Stimulated activated CD4-positive, alpha-beta T cell treated with anti-CD3 and anti-CD28 coated beads, Interleukin-4, amount 100 ng/mL, for 4 hours (primary cell): ENCODE measurements at places on chromosomes 16 and 17.

DNA sequence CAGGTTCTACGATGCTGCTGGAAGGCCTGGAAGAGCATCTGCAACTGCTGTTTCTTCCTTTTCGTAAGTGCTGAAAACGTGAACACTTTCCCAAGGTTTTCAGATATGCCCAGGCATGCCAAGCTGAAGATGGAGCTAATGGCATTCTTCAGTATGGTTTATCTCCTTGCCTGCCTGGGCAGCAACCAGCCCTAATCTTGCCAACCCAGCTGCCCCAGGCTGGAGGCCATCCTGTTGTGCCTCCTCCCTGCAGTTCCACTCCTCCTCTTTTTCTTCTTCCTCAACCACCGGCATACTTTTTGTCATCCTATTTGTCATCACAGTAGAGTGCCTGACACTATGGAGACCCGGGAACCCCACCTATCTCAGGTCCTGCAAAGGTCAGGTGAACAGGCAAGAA lies 1849.3 kb downstream of the TP53TG3F start:
- DNase-seq, result no peak

- no peak for DNase-seq
Observed at GRCh38 chr16:23244122-23244521, 58.0 kb upstream of the SCNN1B start.

DNA sequence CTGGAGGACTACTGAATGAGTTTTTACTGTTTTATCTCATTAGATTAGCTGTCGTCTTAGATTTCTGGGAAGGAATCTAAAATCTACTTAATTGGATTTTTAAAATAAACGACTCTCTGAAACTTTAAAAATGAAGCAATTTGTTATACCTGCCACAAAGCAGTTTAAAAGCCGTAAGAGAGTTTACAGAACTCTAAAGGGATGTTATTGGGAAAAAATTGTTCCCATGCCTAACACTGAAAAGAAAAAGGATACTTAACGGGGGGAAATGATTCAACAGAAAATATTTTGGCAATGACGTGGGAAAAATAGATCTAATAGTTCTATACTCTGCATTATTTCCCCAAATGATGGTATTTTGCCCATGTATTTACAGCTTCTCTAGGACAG lies 27.0 kb downstream of the ARHGAP17 start:
- no peak for DNase-seq

- no peak for DNase-seq
Observed at GRCh38 chr17:57342963-57343589, 86.8 kb downstream of the MSI2 start.

- no peak for DNase-seq
Observed at GRCh38 chr16:65121870-65122723, at the start of gene CDH11. CDH11 (minus strand) TSS chr16:65122063; CDS start chr16:65004869, 117,194 bp downstream.

DNA sequence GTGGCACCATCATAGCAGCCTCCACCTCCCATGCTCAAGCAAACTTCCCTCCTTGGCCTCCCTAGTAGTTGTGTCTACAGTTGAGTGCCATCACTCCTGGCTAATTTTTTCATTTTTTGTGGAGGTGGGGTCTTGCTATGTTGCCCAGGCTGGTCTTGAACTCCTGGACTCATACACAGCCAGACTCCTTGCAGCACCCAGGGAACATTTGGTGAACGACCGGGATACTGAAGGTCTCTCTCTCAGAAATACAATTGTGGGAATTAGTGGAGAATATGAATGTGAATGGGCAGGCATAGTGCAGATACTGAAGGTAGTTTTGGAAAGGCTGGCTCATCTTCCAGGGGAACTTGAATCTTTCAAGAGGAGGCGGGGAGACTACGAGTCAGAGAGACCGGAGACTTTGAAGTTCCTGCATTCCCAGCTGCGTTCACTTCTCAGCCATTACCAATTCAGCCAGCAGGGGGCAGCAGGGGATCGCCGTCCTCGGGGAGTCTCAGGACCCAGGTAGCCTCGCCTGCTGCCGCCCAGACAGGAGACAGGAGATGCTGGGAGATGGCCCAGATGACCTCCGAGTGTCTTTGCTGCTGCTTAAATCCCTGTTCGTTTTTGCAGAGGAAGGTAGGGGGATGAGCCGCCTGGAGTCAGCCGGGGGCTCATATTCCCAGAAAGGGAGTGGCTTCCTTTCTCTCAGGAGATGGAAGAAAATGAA lies 68.6 kb downstream of the HAPSTR1 start:
- DNase-seq, result peak; percentile 8

DNA sequence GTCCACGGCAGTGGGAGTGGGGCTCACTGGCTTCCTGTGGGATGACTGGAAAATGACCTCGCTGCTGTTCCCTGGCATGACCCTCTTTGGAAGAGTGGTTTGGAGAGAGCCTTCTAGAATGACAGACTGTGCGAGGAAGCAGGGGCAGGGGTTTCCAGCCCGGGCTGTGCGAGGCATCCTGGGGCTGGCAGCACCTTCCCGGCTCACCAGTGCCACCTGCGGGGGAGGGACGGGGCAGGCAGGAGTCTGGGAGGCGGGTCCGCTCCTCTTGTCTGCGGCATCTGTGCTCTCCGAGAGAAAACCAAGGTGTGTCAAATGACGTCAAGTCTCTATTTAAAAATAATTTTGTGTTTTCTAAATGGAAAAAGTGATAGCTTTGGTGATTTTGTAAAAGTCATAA lies 7.8 kb upstream of the RNF213 start:
- DNase-seq, result peak; percentile 78

- DNase-seq, result peak; percentile 57
Observed at GRCh38 chr17:46212634-46213435, 19.6 kb upstream of the KANSL1 start.

- DNase-seq, result no peak
Observed at GRCh38 chr17:65271296-65271695, 134.1 kb downstream of the RGS9 start.

DNA sequence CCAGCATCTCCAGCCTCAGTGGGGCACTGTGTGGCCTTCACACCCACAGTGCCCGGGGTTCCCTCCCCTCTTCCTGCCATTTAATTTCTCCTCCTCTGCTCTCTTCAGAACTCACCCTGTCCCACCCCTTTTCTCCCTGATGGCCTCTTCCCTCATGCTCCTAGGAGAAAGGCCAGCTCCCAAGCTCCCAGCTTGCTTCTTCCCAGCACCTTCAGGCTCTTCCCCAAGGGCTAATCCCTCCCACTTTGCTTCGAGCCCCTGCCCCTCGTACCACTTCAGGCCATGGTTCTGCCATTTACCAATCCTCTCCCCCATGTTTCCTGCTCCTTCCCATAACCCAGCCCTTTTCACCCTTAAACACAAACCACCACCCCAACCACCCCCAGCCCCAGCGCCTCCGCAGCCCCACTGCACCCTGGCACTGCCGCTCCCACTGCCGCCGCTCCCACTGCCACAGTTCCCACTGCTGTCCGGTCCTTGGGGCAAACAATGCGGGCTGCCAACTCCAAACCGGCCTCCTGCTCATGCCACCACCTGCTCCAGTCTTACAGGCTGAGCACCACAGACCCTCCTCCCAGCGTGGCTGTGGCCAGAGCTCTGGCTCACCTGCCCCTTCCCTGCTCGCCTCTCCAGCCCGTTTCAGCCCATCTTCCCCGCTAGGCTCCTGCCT lies 28.6 kb downstream of the ADAM11 start:
- no peak for DNase-seq

DNA sequence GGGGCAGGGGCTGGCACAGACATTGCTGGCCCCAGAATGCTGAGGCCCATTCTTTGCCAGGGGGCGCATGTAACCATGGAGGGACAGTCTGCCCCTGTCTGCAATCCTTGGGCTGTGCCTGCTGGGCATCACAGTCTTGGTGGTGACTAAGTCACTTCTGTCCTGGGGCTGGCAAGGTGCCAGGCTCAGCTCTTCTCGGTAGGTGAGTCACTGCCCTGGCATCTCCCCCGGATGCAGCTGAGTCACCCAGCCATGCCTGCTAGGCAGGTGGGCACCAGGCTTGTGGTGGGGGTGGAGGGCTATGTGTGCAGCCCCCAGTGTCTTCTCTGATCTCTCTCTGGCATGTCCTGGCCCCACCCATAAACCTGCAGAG lies 5.6 kb downstream of the RARA start:
- DNase-seq, result peak; percentile 81

DNA sequence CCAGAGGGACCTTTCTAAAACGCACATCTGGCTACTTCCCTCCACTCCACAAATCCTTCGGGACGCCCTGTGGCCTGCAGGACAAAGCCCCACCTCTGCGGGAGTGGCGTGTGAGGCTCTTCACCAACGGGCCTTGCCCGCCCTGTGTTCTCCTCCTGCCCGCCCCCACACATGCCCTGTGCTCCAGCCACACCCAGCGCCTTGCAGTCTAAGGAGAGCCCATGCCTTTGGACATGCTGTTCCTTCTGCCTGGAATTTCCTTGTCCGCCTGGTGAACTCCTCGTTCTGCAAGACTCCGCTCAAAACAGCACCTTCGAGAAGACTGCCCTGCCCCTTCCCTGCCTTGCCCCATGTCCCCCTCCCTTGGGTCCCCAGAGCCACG lies 7.4 kb downstream of the ELOB start:
- no peak for DNase-seq

DNA sequence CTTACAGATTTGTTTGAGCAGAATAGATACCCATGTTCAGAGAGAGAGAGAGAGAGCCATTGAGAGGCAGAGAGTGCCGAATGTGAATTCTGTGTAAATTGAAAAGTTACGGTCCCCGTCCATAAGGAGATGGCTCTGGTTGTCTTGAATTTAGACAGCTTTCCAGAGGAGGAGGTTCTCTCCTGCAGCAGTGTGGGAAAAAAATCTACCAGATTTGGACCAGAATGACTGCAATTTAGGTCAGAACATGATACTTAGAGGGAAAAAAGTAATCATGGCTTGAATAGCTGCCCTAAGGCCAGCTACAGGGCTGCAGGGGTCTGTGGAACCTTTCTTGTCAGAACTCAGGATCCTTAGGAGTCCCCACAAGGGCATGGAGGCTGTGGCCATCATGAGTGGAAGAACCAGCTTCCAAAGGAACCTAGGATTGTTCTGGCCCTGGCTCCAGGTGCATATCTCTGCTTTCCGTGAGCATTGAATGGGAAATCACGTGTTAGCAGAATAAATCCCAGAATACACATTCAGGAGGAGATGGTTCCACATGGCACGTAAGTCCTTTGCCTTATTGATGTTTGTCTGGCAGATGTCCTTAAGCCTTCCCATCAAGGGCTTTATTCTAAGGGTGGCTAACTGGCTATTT lies 13.0 kb downstream of the PITPNC1 start:
- DNase-seq, result no peak

- DNase-seq, result no peak
Observed at GRCh38 chr17:73516431-73516830, 127.8 kb downstream of the SDK2 start.

DNA sequence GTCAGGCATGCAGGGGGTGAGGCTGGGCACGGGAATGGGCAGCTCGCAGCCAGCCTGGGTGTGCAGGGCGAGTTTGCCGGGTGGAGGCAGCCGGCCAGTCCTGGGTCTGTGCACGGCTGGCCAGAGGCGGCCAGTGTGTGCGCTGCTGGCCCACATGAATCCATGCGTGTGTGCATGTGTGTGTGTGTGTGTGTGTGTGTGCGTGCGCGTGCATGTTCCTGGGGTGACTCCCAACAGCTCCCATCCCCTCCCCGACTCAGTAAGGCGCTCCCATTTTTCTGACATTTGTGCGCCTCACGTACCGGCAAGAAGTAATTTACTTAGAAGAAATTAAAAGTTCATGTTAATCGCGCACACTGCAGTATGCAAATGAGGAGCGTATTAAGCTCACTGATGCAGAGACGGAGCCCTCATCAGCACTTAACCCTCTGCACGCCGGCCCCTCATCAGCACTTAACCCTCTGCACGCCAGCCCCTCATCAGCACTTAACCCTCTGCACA lies 55.4 kb upstream of the ACSF3 start:
- no peak for DNase-seq

DNA sequence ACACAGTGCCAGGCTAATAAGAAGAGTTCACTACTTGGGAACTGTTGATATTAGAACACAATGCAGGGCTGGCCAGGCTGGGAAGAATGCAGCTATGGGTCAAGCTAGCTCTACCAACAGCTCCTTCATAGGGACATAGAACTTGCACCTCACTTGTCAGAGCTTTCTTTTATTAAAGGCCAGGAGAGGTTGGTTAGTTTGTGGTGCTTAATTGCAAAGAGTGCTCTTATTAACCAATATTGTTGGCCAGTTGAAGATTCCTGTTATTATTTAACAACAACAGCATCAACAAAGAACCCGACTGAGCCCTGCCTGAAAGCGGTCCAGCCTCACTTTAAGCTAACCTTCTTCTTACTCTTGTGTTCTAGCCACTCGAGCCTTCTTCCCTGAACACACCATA lies 43.4 kb upstream of the ANKFN1 start:
- no peak for DNase-seq

DNA sequence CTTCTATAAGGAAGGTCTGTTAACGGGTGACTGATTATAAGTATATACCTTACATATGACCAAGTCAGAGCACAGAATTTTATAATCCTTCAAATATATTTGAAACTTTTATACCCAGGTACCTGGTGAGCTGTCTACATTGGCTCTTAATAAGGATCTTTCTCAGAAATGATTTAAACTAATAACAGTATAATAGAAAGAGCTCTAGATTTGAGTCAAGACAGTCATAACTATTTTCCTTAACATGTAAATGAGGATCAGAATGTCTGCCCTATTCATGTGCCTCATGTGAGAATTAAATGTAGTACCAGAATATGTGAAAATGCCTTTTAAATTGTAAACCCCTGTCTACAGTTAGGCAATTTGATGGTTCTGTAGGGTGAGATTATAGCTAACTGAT lies 14.5 kb downstream of the CBFB start:
- no peak for DNase-seq

DNA sequence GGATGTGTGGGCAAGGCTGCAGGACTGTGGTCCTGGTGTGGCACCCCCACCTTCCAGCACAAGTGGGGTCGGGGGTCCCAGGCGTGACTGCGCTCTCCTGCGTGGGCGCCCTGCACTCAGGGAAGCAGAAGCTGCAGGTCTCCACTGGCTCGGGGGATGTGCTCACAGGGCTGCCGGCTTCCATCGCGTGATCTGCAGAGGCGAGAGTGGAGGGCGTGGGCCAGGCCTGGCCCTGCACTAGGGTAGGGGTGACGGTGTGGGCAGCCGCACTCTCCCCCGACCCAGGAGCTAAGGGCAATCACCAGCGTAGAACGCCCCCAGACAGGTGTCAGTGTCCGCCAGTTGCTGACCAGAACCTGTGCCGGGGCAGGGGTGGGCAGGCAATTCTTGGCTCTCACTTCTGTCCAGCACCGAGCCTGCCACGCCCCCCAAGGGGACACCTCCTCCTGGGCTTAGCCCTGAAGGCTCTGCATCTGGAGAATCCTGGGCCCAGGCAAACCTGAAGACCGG lies 32.3 kb downstream of the TNFRSF13B start:
- no peak for DNase-seq

- DNase-seq, result no peak
Observed at GRCh38 chr17:17055286-17056155, 13.3 kb downstream of the MPRIP start.

DNA sequence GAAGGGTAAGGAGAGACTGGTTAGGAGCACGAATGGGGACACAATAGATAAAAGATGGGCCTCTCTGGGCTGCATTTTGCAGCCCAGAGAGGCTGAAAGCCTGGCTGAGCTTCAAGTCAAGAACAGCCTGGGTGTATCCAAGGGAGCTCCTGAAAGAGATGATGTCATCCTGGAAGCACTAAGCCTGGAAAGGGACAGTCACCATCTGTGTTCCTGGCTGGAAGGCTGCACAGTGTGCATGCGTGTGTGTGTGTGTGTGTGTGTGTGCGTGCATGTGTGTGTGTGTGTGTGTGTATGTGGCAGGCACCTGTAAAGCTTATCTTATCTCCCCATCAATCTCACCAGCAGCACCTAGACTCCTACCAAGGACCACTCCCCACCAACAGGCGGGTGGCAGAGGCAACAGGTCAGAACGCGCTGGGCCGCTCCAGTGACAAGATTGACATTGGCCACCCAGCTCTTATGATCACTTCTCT lies 44.1 kb downstream of the COG7 start:
- no peak for DNase-seq
